CD4-positive, alpha-beta T cell treated with Interleukin-6 at 100 ng/mL for 8 hours (primary cell): ENCODE measurements at places on chromosomes 7 and 10.
A peak's percentile ranks its signal among the peaks of the same experiment; 100 is the strongest.

- no peak for DNase-seq
Measured at GRCh38 chr10:63698787-63699150, 177.6 kb downstream of the REEP3 start.

- DNase-seq = peak; percentile 73
Measured at GRCh38 chr7:131507592-131508331, 48.7 kb downstream of the PODXL start.

- DNase-seq = no peak
Measured at GRCh38 chr7:115701141-115701540, 329.4 kb downstream of the TFEC start.

- no peak for DNase-seq
Measured at GRCh38 chr7:151177310-151177709, 9.7 kb downstream of the ASB10 start.

GRCh38 chr7:156559001-156559400, 81.6 kb upstream of the RNF32 start:
- DNase-seq = no peak

DNA sequence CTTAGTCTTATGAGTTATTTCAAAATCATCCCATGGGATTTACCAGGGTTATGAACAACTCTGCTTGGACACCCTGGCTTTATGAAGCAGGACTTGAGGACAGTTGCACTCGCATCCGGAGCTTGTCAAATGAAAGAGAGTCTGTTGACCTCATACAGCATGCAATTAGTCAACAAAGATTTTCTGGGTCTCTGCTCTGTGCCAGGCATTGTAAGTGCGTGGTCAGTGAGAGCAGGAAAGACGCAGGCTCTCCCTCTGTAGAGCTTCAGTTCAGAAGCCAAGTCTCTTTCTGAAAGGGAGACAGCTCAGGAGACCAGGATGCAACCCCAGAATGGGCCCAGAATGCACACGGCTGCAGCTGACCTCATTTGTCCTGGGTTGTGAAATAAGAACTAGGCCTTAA, 45.5 kb upstream of the DMBT1 start:
- no peak for DNase-seq

DNA sequence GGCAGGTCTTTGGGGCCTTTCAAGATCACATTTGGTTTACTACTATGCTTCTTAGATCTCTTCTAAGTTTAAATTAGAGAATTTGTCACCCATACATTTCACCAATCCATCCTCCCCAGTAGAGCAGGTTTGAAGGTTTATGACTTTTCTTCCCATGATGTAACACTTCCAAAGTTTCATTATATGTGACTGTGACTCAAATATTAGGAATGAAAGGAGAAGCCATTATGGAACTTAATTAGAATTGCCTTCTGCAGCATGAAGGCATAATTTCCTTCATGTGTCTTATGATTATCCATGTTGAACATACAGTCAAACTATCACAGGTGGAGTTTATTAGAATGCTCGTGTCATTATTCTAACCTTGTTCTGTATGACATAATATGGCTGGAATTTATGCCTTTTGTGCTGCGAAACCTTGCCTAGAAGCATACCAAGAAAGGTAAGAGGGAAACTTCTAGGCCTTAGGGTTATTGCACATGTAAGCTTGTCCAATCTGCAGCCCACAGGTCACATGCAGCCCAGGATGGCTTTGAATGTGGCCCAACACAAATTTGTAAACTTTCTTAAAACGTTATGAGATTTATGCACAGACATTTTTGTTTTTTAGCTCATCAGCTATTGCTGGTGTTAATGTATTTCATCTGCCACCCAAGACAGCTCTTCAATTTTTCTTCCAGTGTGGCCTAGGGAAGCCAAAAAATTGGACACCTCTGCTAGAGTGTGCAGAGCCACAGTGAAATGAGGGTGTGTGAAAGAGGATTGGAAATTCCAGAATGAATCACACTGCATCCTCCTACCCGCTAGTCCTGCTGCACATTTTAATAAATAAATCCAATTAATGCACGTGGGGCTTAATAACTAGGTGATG, 133.6 kb downstream of the TMEM26 start:
- DNase-seq = no peak

DNA sequence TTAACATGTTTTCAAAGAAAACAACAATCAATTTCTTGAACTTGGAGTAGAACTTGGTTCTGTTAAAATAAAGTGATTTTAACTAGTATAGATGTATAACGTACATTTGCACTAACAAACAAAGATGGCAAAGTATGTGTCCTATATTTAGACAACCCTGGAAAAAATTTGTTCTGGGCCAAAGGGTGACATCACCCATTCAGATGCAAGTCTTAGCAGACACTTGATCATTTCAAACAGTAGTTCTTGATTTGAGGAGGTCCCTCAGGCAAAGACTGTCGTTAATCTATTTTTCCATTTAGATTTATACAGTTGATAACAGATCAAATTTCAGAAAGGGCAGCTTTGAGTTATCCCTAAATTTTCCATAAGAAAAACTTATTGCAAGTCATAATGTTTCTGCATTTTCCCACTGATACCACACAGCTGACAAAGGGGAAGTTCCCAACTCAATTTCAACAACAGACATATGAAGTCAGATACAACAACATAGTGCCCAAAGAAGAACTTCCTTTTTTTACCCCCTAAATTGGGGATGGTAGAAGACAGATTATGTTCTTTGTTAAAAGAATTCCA, 5.2 kb downstream of the NMT2 start:
- no peak for DNase-seq

DNA sequence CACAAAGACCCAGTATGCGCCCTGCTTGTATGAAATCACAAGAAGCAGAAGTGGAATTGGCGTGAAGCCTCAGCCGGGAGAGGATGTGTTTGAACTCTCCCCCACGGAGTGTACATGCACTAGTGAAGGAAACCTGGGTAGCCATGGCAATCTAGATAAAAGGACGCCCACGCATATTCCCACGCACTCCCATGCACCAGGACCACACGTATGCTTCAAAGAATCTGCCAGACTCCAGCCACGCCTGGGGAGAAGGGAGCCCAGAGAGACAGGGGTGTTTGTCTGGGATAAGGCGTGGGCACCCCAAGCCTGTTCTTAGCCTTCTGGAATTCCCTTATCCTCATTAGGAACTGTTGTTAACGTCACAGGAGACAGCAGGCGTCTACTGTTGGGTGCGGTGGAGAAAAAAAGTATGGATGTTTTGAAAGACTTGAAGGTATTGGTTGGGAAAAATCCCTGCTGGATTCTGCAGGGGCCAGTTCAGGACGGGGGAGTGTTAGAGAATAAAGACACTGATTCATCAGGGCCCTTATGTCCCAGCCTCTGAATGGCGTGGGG, 28.9 kb upstream of the ECHDC3 start:
- DNase-seq = no peak
